ENCODE measurements at places on chromosomes 5 and 9.

- no peak for DNase-seq
Observed at GRCh38 chr5:178288401-178289368, 56.1 kb upstream of the PHYKPL start.

DNA sequence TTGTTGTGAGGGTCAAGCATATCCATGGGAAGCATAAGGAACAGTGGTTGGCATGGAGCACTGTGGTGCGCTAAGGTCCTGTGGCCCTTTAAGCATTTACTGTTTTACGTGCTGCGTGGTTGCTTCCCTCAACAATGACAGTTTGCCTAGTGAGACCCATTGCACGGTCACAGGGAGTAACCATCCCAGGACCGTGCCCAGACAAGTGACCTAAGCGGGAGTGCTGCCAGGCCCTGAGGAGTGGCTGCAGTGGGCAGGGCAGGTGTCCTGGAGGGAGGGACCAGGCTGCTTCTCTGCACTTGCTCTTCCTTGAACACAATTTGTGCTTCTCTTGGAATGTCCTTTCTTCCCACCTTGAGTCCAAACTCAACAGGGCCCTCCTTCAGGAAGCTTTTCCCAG lies 64.6 kb downstream of the RGS3 start:
- DNase-seq = no peak

DNA sequence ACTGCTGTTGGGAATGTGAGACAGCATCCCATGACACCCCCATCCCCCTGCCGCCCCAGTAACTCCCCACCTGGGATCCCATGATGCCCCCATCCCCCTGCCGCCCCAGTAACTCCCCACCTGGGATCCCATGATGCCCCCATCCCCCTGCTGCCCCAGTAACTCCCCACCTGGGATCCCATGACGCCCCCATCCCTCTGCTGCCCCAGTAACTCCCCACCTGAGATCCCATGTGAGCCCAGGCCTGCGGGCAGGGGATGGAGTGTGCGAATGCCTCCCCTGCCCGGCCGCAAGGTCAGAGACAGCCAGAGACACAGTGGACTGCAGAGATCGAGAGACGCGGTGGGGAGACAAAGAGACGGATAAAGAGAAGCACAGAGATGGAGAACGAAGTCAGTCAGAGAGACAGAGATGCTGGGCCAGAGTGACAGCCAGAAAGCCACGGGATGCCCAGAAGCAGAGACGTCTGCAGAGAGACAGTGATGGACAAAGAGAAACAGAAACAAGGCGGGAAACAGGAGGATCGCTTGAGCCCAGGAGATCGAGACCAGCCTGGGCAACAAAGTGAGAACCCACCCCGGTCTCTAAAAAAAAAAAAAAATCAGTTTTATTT lies 992 bp downstream of the SH2D3C start:
- no peak for DNase-seq

DNA sequence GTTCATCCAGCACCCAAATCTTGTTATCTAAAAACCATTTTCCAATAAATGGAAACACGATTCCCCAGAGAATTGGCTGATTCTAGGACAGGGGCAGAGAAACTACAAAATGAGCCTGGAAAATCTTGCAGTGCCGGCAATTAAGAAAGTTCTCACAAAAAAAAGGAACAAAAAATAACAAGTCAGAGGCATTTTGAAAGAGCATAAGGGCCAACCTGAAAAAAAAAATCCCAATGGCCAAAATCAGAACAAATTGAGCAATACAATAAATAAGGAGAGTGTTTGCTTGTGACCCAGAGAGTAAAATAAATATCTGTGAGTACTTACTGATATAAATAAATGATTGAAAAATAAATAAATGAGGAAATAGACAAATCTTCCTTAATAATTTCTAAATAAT lies 55.1 kb upstream of the S1PR3 start:
- DNase-seq = no peak

DNA sequence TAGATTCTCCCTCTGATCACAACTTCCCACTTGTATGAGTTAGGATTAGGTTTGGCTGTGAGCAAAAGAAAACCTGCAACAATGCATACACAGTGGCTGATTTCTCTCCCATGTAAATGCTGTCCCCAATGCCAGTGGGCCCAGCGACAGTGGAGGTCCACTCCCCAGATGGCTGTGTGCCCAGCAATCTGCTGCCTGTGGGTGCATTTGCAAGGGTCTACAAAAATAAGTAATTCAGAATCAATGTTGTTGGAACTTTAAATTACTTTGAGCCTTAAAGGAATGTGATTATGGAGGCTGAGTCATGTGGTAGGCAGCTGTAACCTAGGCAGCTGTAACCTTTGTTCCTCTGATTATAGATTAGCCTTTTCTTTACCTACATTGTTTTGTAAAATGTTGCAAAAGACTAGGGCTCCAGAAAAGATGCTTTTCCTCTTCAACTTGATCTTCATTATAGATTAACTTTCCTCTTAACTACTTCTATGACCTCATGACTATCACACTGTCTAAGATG lies 14.2 kb upstream of the MXD3 start:
- DNase-seq = no peak

- DNase-seq = no peak
Observed at GRCh38 chr9:10000669-10001068, 612.1 kb downstream of the PTPRD start.

- DNase-seq = peak; percentile 37
Observed at GRCh38 chr9:98900244-98900643, 43.5 kb upstream of the COL15A1 start.

DNA sequence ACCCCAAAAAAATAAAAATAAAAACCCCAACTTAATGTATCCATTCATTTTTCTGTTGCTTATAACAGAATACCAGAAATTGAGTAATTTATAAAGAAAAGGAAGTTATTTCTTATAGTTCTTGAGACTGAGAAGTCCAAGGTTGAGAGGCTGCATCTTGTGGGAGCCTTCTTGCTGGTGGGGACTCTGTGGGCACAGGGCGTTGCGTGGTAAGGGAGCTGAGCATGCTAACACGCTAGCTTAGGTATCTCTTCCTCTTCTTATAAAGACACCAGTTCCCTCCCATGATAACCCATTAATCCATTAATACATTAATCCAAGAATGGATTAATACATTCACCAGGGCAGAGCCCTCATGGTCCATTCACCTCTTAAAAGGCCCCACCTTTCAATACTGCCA lies 150.9 kb downstream of the ZSWIM6 start:
- no peak for DNase-seq

- DNase-seq = no peak
Observed at GRCh38 chr5:17000291-17000939, 64.3 kb upstream of the MYO10 start.

GRCh38 chr5:99973779-99974178 lies 561.4 kb upstream of the FAM174A start:
- no peak for DNase-seq

GRCh38 chr5:61293071-61293470 lies 39.0 kb upstream of the ZSWIM6 start:
- no peak for DNase-seq

DNA sequence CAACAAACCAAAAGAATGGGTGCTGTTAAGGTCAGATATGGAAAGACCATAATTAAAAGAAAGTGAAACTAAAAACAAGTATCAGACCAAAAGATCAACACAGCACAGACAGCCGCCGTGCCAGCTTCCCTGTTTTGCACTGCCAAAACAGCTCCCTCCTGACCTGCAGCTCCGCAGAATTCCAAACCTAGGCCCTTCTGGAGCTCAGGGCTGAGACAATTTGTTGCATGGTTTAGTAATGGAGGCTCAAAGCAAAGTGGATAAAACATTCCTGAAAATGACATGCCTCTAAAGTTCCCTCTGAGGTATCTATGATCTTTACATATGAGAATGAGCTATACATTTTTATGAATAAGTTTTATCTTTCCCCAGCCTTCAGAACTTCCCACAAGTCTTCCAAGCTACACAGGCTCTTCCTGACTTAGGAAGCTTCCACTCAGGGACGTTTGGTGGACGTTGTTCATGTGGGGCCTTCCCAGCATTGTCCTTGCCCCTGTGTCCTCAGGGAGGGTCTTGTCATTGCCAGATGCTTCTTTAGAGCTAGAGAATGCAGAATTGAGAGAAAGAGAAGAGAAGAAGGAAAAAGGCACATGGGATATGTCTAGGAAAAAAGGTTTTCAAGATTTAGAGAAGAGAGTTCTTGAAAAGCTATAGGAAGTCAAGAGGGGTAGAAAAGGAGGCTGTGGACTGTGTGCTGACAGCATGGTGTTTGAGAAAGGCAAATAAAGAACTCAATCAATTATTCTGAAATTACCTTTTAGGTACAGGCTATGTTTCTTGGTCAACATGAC lies 28.4 kb upstream of the SSBP2 start:
- no peak for DNase-seq

DNA sequence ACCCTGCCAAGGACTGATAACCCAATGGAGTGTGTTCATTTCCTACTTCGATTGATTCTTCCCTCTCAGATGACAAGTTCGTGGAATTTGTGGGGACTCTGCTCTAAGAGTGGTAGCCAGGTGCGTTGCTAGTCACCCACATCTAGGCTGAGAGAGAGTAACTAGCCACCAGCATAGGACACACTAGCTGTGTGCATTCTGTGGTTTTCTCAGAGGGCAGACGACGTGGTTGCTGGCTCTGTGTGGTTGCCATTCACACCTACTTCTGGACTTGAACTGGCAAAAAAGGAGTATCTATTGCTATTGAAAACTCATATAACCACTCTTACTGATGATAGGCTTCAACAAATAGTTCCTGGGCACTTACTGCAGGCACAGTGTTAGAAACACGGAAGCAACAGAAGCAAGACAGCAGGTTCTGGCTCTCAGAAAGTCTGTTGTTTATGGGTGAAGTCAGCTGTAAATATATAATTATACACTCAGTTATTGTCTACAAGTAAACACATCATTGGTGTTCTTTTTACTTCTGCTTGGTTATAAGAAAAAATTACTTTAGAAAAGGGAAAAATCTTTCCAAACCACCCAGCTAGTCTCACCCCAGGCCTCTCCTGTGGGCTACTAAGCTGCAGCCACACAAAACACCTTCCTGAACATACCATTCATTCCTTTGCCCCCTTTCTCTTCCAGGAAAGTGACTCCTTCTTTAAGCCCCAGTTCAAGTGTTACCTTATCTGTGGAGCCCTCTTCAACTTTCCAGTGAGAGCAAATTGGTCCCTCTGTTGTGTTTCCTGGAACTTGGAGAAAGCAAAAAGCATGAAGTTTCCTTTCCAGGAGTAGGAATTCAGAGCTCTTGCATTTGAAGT lies 151.1 kb upstream of the HAPLN1 start:
- no peak for DNase-seq

DNA sequence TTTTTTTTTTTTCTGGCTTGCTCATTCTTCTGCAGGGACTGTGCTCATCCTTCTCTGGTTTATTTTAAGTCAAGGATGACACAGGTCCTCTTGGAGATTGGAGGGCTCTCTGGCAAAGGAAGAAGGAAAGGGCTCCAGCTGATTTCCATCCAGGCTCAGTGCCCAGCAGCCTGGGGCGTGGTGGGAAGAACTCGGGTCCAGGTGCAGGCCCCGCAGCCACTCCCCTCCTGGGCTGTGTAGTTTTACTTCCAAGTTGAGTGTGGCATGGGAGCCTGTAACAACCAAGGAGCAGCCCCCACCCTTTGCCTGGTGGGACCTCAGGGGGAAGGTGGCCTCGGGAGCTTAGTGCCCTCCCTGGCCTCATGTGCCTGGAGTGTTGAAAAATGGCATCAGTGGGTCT lies 58.9 kb downstream of the ANKRD33B start:
- no peak for DNase-seq

- DNase-seq = no peak
Observed at GRCh38 chr9:17795744-17796143, 216.9 kb downstream of the SH3GL2 start.

DNA sequence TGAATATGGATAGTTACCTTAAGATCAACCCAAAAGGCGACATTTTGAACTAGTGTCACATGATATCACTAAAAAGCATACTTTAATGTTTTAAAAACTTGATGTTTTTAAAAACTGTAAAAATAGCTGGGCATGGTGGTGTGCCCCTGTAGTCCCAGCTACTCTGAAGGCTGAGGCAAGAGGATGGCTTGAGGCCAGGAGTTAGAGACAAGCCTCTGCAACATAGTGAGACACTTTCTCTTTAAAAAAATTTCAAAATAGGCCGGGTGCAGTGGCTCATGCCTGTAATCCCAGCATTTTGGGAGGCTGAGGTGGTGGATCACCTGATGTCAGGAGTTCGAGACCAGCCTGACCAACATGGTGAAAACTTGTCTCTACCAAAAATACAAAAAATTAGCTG lies 129.5 kb downstream of the NPR3 start:
- DNase-seq = no peak

DNA sequence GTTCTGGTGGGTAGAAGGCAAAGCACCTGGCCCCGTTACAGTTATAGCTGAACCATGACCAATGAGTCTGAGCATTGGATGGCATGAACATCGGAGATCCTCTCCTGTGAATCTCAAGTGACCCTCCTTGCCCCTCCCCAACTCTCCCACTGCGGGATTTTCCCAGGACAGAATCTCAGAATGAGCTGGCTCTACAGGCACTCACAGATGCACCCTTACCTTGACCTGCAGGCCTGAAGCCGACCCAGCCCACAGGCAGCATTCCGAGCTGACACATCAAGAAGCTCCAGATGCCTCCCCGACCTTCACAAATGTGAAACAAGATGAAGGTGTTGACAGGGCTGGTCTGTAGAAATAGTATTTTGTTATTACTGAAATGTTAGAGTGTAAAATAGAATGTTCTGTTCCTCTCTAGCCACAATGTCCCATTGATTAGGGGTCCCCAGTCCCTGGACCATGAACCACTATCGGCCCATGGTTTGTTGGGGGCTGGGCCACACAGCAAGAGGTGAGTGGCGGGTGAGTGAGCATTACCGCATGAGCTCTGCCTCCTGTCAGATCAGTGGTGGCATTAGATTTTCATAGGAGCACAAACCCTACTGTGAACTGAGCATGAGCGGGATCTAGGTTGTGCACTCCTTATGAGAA lies 263.4 kb downstream of the AUH start:
- no peak for DNase-seq

- DNase-seq = no peak
Observed at GRCh38 chr9:3698531-3698930, 172.7 kb upstream of the RFX3 start.

- DNase-seq = no peak
Observed at GRCh38 chr5:64074533-64074932, 91.1 kb upstream of the RNF180 start.

- DNase-seq = no peak
Observed at GRCh38 chr9:133643362-133643755, 7.2 kb downstream of the DBH start.

- no peak for DNase-seq
Observed at GRCh38 chr9:2655411-2655901, 33.9 kb downstream of the VLDLR start.

- DNase-seq = no peak
Observed at GRCh38 chr9:68560071-68560844, 19.6 kb upstream of the TMEM252 start.

GRCh38 chr9:15121630-15122029 lies 185.4 kb downstream of the TTC39B start:
- no peak for DNase-seq
